ENCODE measurements at places on chromosomes 3 and 15.

GRCh38 chr3:108602249-108602934, 12.9 kb downstream of the DZIP3 start:
- DNase-seq: no peak

GRCh38 chr15:69626095-69627066, 173.8 kb downstream of the RPLP1 start:
- no peak for DNase-seq

DNA sequence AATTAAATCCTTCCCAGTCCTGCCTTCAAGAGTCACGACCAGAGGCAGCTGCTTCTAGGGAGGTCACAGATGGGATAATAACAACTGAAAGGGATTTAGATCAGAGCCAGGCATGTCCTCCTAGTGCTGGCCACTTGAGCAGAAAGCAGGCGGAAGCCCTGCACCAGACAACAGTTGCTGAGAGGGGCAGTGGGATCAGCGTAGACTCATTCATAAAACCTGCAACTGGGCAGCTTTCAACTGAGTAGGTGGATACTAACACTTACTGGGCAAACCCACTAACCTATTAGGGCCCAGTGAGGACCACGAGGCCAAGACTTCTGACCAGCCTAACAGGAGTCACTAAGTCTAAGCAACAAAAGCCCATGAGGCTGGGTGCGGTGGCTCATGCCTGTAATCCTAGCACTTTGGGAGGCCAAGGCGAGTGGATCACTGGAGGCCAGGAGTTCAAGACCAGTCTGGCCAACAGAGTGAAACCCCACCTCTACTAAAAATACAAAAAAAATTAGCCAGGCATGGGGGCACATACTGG, 67.0 kb downstream of the DAPK2 start:
- DNase-seq: no peak

GRCh38 chr3:50170689-50171088, 15.6 kb downstream of the SEMA3F start:
- DNase-seq: no peak

- DNase-seq: no peak
These were observed 103.2 kb downstream of the SST start for GRCh38 chr3:187567021-187567420.

- no peak for DNase-seq
These were observed 23.6 kb downstream of the PTX3 start for GRCh38 chr3:157460253-157460652.

DNA sequence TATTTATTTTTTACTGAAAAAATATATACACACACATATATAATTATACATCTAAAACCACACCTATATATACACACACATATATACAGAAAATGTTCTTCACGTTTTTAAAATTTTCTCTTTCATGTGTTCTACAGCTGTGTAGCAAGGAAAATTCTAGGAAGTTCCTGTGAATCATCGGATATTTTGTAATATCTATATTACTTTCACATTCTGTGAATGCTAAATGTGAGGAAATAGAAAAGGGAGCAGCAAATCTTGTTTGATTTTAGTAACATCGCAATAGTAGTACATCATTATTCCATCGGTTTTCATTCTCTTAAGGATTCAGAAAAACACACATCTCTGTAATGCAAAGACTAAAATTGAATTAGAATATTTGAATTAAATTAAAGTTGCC, 836.8 kb upstream of the NECTIN3 start:
- no peak for DNase-seq

DNA sequence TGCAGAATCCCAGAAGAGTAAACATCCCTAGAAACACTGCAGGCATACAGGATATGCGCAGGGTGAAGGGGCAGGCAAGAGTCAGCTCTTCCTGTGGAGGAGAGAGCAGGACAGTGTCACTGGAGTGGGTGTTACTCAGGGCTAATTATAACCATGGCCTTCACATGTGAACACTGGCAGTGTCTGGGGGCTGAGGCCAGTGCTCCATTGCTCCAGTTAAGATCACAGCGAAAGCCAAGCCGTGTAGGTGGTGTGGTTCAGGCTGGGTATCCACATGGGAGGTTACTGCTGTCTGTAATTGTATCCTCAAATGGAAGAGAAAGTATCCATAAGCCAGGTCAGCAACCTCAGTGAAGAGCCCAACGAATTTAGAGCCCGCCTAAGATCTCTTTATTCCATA, 84.6 kb downstream of the MESD start:
- DNase-seq: no peak

All from activated CD4-positive, alpha-beta T cell treated with anti-CD3 and anti-CD28 coated beads for 24 hours (primary cell).